ENCODE measurements at places on chromosomes 4 and X.
A peak's percentile ranks its signal among the peaks of the same experiment; 100 is the strongest.

DNA sequence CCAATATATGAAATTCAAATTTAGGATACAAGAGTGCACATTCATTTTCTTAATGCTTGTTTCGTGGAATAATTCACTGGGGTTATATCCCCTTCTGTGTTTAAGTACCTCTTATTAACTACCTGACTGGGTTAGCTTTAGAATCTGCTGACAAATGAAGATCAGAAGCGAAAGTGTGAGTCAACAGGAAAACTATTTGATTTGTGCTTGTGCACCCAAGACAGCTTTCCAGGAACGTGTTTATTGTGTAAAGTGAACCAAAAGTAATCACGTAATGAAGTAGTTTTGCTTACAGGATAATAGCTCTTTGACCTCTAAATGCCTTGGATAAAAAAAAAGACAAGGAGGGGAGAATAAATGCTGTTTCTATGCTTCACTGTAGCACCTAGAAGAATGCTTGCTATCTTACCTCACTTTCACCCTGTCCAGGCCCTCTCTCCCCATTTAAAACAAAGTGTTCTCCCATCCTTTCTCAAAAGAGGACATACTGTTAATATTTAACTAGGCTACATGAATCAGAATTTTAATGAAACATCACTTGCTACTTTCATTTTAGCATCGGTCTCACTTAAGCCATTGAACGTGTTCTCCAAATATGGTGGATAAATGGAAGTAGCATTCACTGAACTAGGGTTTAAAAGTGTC lies 141.9 kb downstream of the THOC2 start:
- DNase-seq, result no peak

DNA sequence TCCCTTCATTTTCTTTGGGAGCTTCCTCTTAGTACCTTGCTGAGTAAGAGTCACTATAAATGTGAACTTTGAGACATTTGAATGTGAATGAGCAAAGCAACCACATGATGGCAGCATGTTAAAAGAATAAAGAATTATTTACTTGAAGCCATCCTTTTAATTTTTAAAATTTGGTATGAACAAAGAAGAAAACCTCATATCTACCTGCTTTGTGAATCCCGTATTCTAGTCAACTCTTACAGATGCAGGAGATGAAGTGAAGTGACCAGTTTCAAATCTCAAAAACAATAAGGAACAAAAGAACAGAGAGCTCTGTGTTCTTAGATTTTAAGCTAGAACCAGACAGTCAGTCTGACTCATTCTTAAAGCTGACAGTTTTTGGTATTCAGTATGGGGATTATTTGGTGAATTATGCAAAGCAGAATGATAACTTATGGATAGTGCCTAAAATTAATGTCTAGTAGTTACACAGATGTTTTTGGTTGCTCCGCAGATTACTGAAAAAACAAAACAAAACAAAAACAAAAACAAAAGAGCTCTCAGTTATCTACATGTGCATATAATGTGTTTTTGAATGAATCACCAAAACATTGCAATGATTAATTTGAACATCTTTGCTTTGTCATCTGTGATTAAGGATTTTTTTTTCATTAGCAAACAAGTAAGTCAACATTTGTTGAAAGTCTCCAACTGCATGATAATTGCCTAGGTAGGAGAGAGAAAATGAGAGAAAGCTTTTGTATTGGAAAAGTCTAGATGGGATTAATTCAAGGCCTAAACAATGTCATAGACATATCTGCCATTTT lies 48.2 kb upstream of the H2AZ1 start:
- peak; percentile 18 for DNase-seq

DNA sequence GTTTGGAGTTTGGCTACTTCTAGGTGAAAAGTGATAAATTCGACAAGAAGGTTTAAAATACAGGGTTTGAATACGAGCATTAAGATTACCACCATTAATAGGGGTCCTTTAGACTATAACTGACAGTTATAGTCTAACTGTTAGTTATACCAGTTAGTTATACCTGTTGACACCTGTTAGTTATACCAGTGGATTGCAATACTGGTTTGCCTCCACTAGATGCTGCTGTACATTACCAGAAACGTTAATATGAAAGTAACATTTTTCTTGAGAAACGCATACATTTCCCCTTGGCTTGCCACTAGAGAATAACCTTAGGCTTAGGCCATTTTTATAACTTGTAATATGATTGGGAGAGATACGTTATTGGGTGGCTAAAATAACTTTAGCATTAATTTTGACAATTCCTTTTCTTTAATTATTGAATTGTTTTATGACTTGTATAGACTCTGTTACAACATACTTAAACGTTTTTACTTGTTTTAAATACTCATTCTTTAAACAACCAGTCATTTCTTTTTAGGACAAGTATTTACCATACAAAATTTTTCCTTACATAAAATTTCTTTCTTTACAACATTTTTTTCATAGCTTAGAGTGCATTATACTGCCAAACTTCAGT lies 911.2 kb downstream of the FSTL5 start:
- no peak for DNase-seq

DNA sequence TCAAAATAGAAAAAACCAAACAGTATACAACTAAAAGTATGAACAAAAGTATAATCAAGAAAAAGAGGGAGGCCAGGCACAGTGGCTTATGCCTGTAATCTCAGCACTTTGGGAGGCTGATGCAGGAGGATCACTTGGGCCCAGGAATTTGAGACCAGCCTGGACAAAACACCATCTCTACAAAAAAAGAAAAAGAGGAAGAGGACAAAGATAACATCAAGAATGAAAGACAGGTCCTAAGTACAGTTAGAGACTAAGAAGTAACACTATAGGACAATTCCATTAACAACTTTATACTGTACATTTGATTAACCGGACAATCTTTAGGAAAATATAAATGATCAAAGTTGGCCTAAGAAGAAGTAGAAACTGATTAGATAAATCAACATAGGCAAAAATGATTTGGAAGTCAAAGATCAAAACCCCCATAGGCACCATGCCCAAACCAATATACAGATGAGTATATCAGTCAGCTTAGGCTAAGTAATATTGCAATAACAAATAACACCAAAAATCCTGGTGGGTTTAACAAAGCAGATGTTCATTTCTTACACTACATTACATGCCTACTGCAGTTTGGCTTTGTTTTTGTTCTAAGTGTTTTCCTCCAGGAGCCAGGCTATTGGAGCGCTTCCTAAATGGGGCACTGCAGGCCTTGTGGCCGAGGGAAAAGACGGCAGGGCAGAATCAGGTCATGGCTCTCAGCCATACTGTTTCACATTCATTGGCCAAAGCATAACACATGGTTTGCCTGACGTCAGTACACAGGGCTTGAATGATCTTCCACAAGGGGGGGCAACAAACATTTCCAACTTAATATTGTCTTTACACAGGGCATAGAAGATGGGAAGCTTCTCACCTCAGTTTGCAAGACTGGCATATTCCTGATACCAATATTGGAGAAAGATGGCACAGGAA lies 42.2 kb upstream of the HGFAC start:
- DNase-seq, result no peak

- peak; percentile 34 for DNase-seq
Measured at GRCh38 chr4:118865091-118865708, 23.5 kb upstream of the SYNPO2 start.

GRCh38 chrX:8432396-8432795 lies 32.2 kb upstream of the VCX3B start:
- DNase-seq, result no peak

GRCh38 chr4:140423106-140423505 lies 4.3 kb downstream of the CLGN start:
- peak; percentile 15 for DNase-seq

GRCh38 chr4:15649914-15650545 lies 5.1 kb downstream of the FBXL5 start:
- no peak for DNase-seq

DNA sequence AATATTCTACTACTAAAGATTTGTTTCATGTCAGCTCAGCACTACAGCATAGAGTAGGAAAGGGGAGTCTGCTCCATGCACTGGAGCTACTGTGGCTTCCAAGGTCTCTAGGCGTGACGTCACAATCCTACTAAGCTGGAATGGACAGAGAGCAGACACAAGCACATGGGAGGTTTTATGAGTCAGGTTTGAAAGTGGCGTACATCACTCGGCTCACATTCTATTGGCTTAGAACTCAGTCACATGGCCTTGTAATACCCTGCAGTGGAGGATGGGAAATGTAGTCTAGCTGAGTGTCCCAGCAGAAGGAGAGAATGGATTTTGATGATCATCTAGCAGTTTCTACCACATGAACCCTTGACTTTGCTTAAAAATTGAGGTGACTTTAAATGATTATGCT lies 624.8 kb upstream of the ATOH1 start:
- no peak for DNase-seq

DNA sequence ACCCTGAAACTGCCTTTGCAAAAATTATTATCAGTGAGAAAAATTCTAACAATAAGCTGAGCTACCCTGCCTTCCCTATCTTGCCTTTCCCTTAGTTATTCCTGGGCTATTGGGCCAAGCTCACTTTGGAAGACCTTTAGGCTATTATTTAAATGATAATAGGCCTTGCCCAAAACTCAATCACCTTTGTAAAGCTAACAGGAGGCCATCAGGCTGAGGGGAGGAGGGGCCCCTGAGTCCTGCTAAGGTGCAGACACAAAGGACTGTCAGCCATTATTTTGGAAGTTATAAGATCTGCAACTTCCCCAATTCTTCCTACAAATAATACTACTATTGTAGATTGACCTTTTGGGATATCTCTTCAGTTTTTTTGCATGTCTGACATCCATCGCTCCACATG lies 278.8 kb upstream of the DIAPH2 start:
- DNase-seq, result no peak

DNA sequence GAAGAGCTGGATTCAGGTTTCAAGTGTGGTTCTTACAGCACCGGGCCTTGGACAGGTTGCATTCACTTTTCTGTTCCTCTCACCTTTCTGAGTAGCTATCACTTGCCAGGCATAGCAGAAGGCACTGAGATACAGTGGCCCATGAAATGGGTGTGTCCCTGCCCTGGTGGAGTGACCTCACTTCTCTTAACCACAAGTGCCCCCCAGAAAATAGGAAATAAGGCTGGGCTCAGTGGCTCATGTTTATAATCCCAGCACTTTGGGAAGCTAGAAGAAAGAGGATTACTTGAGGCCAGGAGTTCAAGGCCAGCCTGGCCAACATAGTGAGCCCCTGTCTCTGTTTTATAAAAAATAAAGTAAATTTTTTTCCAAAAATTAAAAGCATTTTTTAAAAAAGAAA lies 101.7 kb upstream of the KIT start:
- no peak for DNase-seq

GRCh38 chr4:2733844-2734574 lies 22.1 kb downstream of the TNIP2 start:
- DNase-seq, result no peak

- no peak for DNase-seq
Measured at GRCh38 chr4:41913509-41913908, 21.7 kb upstream of the TMEM33 start.

DNA sequence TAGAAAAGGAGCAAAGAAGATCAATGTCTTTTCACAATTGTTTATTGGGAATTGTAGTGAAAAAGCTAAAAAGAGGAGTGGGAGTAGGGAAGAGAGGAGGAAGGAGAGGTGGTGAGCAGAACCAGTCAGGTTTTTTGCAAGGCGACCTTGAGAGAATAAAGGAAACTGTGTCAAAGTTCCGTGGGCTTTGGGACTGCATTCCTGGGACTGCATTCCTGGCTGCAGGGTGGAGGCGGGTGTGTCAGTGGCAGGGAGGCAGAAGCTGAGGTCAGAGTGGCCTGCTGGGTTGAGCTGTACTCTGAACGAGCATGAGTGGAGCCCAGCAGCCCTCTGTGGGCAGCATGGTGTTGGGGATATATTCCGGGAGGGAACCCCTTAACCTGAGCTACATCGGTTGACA lies 66.8 kb upstream of the UCP1 start:
- no peak for DNase-seq

GRCh38 chr4:129093191-129093920 lies at the start of gene SCLT1:
Gene SCLT1, minus strand, starts transcription at chr4:129093539. Its CDS starts 436 bp downstream, at chr4:129093103.
- DNase-seq, result peak; percentile 96

GRCh38 chr4:33722254-33722653 lies 2522.1 kb downstream of the ARAP2 start:
- peak; percentile 34 for DNase-seq

DNA sequence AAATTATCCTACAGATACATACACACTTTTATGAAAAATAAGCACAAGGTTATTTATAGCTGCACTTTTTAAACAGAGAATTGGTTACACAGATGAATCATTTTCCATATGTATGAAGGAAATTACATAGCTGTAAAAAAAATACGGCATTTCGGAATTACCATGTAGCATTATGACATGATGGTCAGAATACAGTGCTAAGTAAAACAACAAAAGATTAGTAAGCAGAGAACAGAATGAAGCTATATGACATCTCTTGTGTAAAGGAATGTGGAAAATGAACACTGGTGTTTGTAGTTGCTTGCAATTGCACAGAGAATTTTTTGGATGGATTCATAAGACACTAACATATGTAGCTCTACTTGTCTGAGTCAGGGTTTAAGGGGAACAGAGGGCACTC lies 1222.0 kb upstream of the PRKX start:
- no peak for DNase-seq

DNA sequence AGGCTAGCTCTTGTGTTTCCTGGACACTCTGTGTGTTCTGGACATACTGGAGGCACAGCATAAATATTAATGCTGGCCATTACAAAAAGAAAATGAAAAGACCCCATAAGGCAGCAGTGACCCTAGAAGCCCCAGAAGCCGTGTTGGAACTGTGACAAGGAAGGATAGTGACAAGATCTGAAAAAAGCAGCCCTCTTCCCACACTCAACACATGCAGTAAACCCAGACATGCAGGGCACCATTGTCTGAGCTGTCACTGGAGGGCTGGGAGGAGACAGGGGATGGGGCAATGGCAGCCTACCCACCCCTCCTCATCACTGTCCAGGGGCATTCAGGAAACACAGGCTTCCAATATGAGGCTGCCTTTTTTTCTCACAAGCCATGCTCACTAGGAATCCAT lies 6.5 kb downstream of the TRIM2 start:
- DNase-seq, result no peak

DNA sequence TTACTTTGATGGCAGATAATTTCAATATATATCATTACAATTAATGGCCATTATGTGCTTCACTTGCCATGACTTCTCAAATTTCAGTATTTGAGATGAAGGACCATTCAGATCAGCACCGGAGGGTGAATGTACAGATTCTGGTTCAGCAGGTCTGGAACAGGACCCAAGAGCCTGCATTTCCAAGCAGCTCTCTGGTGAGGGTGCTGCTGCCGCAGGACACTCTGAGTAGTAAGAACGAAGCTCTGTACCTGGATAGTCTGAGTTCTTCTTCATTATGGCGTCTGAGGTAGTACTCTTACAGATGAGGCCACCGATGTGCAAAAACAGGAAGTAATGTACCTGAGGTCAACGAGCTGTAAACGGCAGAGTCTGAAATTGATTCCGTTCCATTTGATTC lies 228.2 kb downstream of the FBXW7 start:
- no peak for DNase-seq

- DNase-seq, result no peak
Measured at GRCh38 chr4:81399306-81400086, 72.2 kb downstream of the RASGEF1B start.

All from stromal cell of bone marrow (primary cell).